ENCODE measurements at places on chromosomes 5 and 9. TPM values are rescaled to one million over a fixed set of nuclear protein-coding genes. Genes with fewer than 3 reads are reported as not detected.

GRCh38 chr5:76674330-76675066 is 41.4 kb upstream of the F2R start:
- no peak for DNase-seq

- DNase-seq, result no peak
Observed at GRCh38 chr5:102411-103043, 10.6 kb downstream of the PLEKHG4B start.

GRCh38 chr5:87916320-87916719 is 352.3 kb downstream of the TMEM161B start:
- DNase-seq, result no peak

- DNase-seq, result no peak
Observed at GRCh38 chr5:92992073-92992472, 588.9 kb downstream of the NR2F1-AS1 start.

GRCh38 chr5:5558638-5559527 is 136.4 kb downstream of the ICE1 start:
- no peak for DNase-seq

- DNase-seq, result no peak
Observed at GRCh38 chr9:133664173-133665050, 28.2 kb downstream of the DBH start.

GRCh38 chr5:93580927-93581445 is at the start of gene NR2F1-AS1:
TSS of gene NR2F1-AS1 (minus strand) at chr5:93581219.
- DNase-seq, result no peak

DNA sequence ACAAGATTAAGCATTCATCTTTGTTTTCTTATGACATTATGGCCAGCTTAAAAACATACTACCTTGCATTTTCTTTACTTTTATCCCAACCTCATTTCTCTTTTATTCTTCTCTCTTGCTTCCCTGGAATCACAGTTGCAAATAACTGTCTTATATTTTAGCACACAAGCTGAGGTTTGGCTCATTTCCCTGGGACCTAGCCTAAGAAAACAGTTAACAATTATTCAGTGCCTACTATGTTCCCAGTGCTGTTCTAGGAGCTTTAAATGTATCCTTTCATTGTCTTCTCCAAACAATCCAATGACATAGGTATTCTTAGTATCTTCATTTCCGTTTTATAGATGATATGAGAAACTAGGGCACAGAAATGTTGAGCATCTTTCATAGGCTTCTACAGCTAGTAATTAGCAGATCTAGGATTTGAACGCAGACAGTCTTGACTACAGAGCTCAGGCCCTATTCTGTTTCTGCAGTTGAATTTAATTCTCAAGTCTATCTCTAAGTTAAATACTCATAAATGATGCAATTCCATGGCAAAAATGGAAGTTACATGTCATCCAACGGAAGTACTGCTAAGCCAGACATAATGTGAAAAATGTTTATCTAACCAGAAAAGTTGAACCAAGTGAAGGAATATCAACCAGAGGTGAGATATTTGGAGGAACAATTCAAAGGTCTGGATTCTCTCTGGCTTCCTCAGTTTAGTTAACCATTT is 52.3 kb upstream of the MTAP start:
- DNase-seq, result no peak

GRCh38 chr5:60551250-60551649 is 148.7 kb downstream of the DEPDC1B start:
- no peak for DNase-seq

DNA sequence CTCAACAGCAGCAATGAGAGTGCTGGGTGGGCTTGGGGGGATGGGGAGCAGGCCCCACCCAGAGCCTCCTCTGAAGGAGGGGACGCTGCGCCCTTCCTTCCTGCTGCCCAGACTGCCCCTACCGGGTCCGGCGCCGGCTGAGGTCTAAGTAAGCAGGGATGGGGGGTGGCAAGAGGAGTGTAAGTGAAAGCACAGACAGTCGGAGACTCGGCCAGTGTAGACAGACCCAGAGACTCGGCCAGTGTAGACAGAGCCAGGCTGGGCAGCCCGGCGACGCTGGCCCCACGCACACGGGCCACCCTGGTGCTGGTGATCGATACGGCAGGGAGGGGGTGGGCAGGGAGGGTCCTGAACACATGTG is 7.4 kb upstream of the ENTPD8 start:
- DNase-seq, result no peak

- DNase-seq, result no peak
Observed at GRCh38 chr5:109936996-109937395, 247.3 kb downstream of the MAN2A1 start.

GRCh38 chr9:72363908-72364678 is 915 bp downstream of the ZFAND5 start:
- DNase-seq, result peak; percentile 76

- no peak for DNase-seq
Observed at GRCh38 chr9:105662184-105663104, at the start of gene TAL2. TSS of gene TAL2 (plus strand) at chr9:105662457. CDS start at chr9:105662497, 40 bp downstream.

GRCh38 chr5:180791611-180792213 is 10.9 kb downstream of the MGAT1 start:
- no peak for DNase-seq

GRCh38 chr5:133892774-133893173 is 75.7 kb downstream of the C5orf15 start:
- no peak for DNase-seq

DNA sequence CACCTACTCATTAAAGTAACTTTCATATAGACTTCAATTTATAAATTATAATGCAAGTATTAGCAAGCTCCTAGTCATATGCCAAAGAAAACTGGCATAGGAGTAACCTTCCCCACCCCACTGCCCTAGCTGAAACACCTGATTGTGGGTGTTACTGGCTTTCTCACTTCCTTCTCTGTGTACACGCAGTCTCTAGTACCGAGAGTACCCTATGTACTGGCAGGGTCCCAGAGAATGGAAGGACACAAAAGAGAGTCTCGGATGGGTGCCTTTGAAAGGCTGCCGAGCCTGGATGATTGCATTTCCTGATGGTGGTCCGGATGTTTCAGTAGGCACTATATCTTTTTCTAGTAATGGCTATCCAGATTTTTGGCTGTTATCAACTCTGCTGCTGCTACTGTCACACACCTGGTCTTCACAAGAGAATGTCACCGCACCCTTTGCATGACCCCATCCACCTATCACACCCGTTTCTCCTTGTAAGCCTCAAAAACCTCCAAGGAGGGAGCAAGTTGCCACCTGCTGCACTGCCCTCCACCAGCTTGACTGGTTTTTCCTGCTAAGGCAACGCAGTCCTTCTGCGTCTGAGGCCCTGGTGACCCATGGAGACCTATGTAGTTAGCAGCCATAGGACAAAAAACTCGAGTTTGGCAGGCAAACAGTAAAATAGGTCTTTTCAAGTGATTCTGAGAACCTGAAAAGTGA is 53.8 kb upstream of the CLINT1 start:
- DNase-seq, result no peak

DNA sequence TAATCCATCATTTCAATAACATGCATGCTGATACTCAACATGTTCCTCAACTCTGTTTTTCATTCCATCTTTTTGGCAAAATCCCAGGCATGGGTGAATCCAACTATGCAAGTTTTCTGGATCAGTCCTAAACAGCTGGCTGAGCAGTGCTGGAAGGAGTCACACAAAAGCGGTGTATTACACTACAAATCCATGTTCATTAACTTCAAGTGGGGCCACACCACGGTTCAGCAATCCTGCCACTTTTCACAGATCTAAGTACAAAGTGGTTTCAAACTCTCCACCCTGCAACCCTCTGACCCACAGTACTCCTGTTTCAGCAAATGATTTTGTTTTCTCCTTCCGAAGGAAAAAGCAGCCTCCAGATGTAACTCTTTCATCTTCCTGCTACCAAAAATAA is 222.5 kb downstream of the EPB41L4A start:
- DNase-seq, result no peak

GRCh38 chr9:117093891-117094844 is 320.7 kb downstream of the ASTN2 start:
- DNase-seq, result no peak

DNA sequence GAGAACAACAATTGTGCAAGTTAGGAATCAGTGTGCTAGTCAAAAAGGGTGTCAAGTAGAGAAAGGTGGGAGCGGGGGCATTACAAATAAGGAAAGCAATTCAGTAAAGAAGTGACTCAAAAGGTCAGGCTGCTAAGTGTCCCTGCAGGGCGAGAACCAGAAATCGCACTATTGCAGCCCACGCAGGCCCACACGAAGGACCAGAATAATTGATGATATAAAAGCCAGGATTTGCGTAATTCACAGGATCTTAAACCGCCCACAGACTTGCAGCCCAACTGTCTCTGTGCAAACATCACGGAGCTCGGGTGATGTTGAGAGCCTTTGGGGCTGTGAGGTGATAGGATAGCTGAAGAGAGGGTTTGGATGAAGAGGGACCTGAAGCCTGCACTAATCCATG is 349.0 kb downstream of the BRINP1 start:
- DNase-seq, result no peak

GRCh38 chr9:135340143-135340655 is 139.4 kb upstream of the PPP1R26 start:
- no peak for DNase-seq

DNA sequence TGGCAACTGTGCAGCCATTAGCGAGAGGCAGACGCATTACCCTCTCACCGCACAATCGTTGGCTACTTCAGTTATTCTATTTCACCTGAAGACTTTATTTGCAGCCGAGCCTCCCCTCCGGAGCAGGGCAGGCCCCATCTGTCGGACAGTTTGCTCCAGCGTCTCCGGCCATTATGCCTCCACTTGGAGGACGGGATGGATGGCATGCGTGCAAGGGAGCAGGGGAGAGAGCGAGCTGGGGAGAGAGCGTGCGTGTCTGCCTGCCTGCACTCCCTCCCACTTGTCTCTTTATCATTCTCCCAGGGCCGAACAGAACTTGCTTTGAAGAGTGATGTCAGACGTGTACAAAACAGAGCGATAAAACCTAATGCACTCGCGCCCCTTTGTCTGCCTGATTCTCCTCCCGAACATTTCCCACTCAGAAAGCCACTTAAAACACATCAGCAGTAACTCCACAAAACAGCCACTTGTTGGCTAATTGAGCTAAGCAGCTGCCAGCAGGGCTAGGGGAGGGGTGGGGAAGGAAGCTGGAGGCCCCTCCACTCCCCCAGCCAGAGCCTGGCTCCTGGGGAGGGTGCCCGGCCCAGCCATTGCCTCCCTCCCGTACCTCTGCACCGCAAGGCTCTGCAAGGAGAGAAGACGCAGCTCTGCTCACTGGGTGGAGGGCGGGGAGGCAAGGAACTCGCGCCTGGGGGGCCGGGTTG is 43.4 kb upstream of the FUBP3 start:
- no peak for DNase-seq

DNA sequence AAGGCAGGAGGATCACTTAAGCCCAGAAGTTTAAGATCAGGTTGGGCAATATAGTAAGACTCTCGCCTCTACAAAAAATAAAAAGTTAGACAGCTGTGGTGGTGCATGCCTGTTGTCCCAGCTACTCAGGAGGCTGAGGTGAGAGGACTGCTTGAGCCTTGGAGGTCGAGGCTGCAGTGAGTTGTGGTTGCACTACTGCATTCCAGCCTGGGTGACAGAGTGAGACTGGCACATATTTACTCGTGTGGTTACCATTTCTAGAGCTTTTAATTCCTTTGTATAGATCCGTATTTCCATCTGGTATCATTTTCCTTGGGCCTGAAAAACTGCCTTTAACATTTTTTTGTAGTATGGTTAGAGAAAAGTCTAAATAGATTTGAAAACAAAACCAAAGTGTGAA is 7.8 kb downstream of the IL6ST start:
- DNase-seq, result no peak

- DNase-seq, result no peak
Observed at GRCh38 chr9:122551371-122551770, 1.5 kb upstream of the OR1N2 start.

DNA sequence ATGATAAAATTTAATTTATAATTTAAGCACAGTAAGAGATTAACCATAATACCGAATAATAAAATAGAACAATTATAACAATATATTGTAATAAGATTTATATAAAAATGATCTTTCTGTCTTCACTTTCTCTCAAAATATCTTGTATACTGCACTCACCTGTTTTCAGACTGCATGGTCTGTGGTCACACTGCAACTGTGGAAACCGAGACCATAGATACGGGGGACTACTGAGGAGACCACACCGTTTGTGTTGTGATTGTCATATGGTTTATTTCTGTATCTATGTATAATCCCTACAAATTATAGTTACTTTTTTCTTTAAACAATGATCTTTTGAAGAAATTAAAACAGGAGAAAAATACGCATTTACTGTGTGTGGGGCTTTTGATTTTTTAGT is 78.8 kb upstream of the TNFAIP8 start:
- DNase-seq, result no peak

GRCh38 chr5:142576303-142576702 is 109.6 kb downstream of the FGF1 start:
- DNase-seq, result no peak

DNA sequence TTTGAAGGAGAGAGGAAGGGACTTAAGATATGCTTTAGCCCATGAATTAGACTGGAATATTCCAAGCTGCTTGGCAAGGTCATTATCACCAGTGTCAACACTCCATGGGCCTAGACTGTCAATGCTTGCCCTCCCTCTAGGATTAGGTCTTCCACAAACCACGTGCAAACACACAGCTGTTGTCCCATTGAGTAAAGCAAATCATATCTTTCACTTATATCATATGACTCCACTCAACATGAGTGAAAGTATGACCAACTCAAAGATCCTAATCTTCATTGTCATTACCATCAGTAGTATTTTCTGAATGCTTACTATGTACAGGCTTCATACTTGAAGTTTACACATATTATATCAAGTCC is 57.0 kb upstream of the GRAMD2B start:
- no peak for DNase-seq

DNA sequence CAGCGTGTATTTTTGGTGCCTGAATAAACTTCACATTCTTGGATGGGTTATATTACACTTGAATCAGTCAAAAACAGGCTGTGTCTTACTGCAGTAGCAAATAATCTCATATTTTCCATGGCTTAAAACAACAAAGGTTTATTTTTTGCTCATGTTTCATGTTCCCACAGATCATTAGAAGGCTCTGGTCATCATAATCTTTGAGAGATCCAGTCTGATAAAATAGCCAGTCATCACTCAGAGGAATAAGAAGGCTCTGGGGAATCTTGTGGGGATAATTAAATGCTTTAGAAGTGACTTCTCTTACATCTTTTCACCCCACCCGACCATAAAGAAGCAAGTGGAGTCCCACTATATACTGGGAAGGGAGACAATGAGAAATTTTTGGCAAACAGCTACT is 417.7 kb downstream of the PSAT1 start:
- no peak for DNase-seq

DNA sequence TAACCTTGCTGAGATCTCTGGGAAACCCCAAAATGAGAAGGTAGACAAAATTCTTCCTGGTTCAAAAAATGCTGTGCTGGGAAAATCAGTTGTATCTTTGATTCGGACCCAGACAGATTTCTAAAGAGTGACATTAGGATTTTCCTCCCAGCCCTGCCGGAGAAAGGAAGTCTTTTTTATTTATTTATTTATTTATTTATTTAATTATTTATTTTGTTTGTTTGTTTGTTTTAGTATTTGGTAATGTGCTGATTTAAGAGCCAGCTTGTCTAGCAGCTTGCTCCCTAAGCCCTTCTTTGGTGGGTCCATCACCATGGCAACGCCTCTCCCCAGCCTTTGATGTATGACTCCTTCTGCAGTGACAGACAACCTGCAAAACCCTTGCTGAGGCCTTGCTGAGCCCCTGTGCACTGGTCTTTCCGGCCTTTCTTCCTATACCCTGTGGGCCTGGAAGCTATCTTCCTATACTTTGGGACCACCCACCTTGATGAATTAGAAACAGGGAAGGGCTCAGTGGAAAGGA is 60.6 kb upstream of the AFAP1L1 start:
- no peak for DNase-seq

Gene CSF1R
- total RNA-seq, result not detected

Gene ZBTB43
- total RNA-seq, result 13.6 TPM

Gene CCL21
- total RNA-seq, result not detected

Gene MCIDAS
- not detected for total RNA-seq

Gene PTGES
- not detected for total RNA-seq

Gene TXNDC8
- not detected for total RNA-seq

Gene ENTREP1
- total RNA-seq, result not detected

Gene RNF180
- not detected for total RNA-seq
